Central memory CD8-positive, alpha-beta T cell (primary cell): ENCODE measurements at places on chromosomes 7 and 10.

GRCh38 chr7:87608431-87608830 is 7.7 kb upstream of the ABCB1 start:
- H3K4me1 ChIP-seq: no peaks in the 10 kb centered on the region
- no peak overlapping the region for H3K27ac ChIP-seq
- no peak overlapping the region for H3K4me3 ChIP-seq
- no peaks in the 10 kb centered on the region for H3K36me3 ChIP-seq
- peaks cover 25% of the 10 kb centered on the region for H3K27me3 ChIP-seq
- no peak for DNase-seq

DNA sequence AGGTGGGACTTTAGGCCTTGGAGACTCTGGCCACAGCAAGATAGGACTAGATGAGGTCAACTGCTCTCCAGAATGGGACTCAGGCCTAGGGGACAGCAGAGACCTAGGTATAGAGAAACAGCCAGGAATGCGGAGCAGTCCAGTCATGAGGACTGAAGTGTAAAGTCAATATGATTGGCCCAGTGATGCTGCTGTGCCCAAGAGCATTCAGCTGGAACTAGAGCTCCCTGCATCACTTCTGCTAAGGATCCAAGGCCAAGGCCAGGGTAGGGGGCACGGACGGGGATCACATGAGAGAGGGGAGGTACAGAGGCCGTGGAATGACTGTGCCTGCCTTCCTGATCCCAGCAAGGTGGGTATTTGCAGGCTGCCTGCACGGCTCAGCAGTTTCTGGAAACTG is 237.9 kb downstream of the FRMD4A start:
- H3K27me3 ChIP-seq: no peaks in the 10 kb centered on the region
- no peaks in the 10 kb centered on the region for H3K4me1 ChIP-seq
- H3K27ac ChIP-seq: no peak overlapping the region
- peaks cover 1% of the 10 kb centered on the region for H3K36me3 ChIP-seq

DNA sequence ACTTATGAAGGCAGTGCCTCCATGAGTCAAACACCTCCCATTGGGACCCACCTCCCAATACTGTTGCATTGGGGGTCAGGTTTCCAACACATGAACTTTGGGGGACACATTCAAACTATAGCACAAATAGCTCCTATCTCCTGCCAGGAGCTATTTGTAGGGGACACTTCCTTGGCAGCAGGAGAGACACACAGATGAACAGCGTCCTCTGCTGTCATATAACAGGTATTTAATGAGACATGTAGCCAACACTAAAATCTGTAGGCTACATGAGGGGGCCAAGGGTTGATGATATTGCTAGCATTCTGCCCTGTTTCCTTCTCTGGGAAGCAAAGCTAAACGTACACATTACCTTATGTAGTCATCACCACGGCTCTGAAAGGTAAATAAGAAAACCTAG is 2.6 kb upstream of the GPR26 start:
- no peak overlapping the region for H3K4me3 ChIP-seq
- no peaks in the 10 kb centered on the region for H3K36me3 ChIP-seq
- no peaks in the 10 kb centered on the region for H3K4me1 ChIP-seq
- no peak for DNase-seq
- H3K27me3 ChIP-seq: peaks cover 46% of the 10 kb centered on the region

DNA sequence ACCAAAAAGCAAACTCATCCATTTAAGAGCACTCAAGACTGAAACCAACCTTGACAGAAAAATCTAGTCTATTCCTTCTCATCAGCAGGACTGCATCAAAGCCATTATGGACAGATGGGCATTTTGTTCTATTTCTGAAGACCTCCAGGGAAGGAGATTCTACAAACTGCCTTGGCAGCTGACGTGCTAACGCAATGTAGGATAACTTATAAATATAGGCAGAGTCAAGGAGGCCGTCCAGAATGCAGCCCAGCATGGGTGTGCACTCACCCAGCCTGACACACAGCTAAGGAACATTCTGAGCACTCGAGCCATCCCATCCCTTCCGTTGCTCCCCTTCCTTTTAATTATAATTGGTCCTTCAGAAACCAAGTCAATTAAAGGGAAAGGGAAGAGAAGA is 25.3 kb upstream of the NEBL start:
- no peak overlapping the region for H3K4me3 ChIP-seq
- H3K27ac ChIP-seq: no peak overlapping the region
- no peak for DNase-seq
- H3K36me3 ChIP-seq: peaks cover 3% of the 10 kb centered on the region
- no peaks in the 10 kb centered on the region for H3K27me3 ChIP-seq

GRCh38 chr10:3867454-3868270 is 82.7 kb upstream of the KLF6 start:
- DNase-seq: no peak
- H3K4me3 ChIP-seq: no peak overlapping the region
- H3K4me1 ChIP-seq: peaks cover 33% of the 10 kb centered on the region
- H3K27ac ChIP-seq: no peak overlapping the region
- peaks cover 3% of the 10 kb centered on the region for H3K36me3 ChIP-seq
- no peaks in the 10 kb centered on the region for H3K27me3 ChIP-seq

GRCh38 chr10:55200020-55200419 is 399.0 kb upstream of the PCDH15 start:
- no peak overlapping the region for H3K4me3 ChIP-seq
- no peaks in the 10 kb centered on the region for H3K27me3 ChIP-seq
- DNase-seq: no peak
- no peak overlapping the region for H3K27ac ChIP-seq
- H3K4me1 ChIP-seq: no peaks in the 10 kb centered on the region

DNA sequence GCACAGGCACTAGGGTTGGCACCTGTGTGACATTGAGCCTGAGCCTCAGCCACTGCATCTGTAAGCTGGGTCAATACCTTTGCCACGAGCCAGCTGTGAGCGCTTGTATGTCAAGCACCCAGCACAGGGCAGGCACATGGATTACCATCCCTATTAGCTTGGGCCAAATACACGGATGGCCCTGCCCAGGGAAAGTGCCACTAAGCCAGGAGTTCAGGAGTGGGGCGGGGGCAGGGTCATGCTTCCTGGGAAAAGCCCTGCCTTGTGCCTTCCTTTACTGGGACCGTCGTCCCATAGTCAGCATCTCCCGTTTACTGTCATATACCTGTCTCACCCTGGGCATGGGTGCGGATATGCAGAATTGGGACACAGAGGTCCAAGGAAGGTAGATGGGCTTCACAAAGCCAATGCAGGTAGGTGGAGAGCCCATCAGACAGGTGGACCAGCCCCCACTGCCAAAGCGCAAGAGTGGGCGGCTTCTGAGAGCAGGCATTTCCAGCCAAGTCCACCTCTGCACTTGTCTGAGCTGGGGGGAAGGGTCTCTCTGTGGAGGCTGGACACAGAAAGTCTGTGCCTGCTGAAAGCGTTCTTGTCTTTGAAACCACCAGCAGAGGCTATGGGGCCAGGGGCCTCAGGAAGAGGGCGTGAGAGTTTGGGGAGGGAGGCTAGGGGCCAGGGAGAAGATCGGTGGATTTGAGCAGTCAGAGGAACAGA is 72.6 kb downstream of the VWA2 start:
- DNase-seq: no peak
- H3K4me1 ChIP-seq: no peaks in the 10 kb centered on the region
- no peak overlapping the region for H3K4me3 ChIP-seq
- H3K27ac ChIP-seq: no peak overlapping the region
- peaks cover 9% of the 10 kb centered on the region for H3K27me3 ChIP-seq
- no peaks in the 10 kb centered on the region for H3K36me3 ChIP-seq

DNA sequence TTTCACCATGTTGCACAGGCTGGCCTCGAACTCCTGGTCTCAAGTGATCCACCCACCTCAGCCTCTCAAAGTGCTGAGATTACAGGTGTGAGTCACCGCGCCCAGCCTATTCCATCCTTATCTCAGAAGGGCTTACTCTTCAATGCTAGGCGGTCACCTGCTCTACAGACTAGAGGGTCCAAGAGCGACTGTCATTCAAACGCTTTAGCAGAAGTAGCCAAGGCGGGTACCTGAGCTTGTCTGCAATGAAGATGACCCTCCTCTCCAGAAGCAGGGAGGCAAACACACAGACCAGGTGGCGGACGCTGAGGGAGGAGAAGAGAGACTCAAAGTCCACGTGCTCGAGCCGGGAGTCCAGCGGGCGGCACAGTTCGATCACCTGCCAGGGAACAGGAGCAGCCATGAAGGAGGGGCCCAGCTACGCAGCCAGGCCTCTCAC is 65.1 kb upstream of the MKRN1 start:
- H3K4me3 ChIP-seq: no peak overlapping the region
- H3K4me1 ChIP-seq: no peaks in the 10 kb centered on the region
- DNase-seq: no peak
- peaks cover 46% of the 10 kb centered on the region for H3K27me3 ChIP-seq

GRCh38 chr10:48491392-48492139 is 113.3 kb downstream of the ARHGAP22 start:
- no peak for DNase-seq
- peaks cover 1% of the 10 kb centered on the region for H3K36me3 ChIP-seq
- no peak overlapping the region for H3K27ac ChIP-seq
- H3K27me3 ChIP-seq: peaks cover 55% of the 10 kb centered on the region
- H3K4me1 ChIP-seq: peaks cover 6% of the 10 kb centered on the region
- H3K4me3 ChIP-seq: no peak overlapping the region

DNA sequence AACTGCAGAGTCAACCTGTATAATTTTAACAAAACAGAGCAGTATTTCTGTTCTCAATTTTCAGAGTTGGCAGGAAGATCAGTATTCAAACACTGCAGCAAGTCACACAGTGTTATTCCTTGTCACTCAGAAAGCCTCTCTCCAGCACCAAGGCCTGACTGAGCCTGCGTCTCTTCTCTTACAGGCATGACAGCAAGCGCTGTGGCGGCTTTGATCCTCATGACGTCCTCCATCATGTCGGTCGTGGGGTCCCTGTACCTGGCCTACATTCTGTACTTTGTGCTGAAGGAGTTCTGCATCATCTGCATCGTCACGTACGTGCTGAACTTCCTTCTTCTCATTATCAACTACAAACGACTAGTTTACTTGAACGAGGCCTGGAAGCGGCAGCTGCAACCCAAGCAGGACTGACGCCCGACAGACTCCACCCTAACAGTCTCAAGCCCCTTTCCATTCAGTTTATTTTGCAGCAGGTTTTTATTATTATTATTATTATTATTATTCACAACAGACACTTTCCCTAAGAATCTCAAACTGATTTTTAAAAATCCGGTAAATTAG is 28.0 kb downstream of the GUSB start:
- H3K4me1 ChIP-seq: no peaks in the 10 kb centered on the region
- no peak for DNase-seq
- H3K36me3 ChIP-seq: peaks cover 7% of the 10 kb centered on the region
- no peak overlapping the region for H3K27ac ChIP-seq

- H3K36me3 ChIP-seq: peaks cover 73% of the 10 kb centered on the region
- no peaks in the 10 kb centered on the region for H3K27me3 ChIP-seq
- no peak overlapping the region for H3K27ac ChIP-seq
- DNase-seq: no peak
These were observed 75.2 kb downstream of the WAPL start for GRCh38 chr10:86446440-86446839.

DNA sequence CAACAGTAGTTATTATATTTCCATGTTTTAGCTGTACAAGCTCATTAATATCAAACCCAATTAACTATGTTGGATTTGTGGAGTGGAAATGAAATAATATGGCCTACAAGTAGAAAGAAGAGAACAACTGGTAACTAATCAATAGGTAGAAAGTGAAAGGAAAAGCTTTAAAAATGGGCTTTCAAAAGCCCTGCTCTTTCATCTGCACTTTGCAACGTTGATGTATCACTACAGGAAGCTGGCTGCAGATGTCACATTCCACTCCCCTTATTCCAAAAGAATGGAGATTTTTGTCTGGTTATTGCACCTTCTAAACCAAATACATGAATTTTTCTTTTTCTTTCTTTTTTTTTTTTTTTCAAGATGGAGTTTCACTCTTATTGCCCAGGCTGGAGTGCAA is 11.7 kb upstream of the MKI67 start:
- H3K4me1 ChIP-seq: no peaks in the 10 kb centered on the region
- H3K4me3 ChIP-seq: no peak overlapping the region
- no peak overlapping the region for H3K27ac ChIP-seq
- no peaks in the 10 kb centered on the region for H3K36me3 ChIP-seq

GRCh38 chr7:159095979-159096411 is 48.7 kb downstream of the VIPR2 start:
- DNase-seq: no peak
- H3K27me3 ChIP-seq: no peaks in the 10 kb centered on the region
- H3K4me3 ChIP-seq: no peak overlapping the region
- no peak overlapping the region for H3K27ac ChIP-seq
- peaks cover 3% of the 10 kb centered on the region for H3K36me3 ChIP-seq
- no peaks in the 10 kb centered on the region for H3K4me1 ChIP-seq

DNA sequence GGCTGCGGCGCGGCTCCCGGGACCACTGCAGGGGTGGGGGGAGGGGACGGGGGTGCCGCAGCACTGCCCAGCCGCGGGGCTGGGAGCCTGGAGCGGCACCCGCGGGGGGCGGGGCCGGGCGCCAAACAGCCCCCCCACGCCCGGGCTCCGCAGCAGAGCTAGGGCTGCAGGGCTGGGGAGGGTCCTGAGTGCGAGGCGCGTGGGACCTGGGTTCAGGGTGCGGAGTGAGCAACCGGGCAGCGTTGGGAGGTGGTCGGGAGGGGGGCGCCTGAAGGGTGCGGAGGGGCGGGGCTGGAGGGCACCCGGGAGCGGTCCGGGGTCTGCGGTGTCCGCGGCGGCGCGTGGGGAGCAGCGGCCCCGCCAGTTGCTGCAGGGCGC is 528 bp downstream of the CAMK2G start:
- H3K36me3 ChIP-seq: peaks cover 25% of the 10 kb centered on the region
- peaks cover 47% of the 10 kb centered on the region for H3K4me1 ChIP-seq
- no peaks in the 10 kb centered on the region for H3K27me3 ChIP-seq
- peak overlapping the region; percentile 79 for H3K4me3 ChIP-seq
- no peak for DNase-seq
